ENCODE measurements at places on chromosomes 16 and 17.

- no peak for DNase-seq
Measured at GRCh38 chr16:84183572-84183875, 3.3 kb downstream of the TAF1C start.

DNA sequence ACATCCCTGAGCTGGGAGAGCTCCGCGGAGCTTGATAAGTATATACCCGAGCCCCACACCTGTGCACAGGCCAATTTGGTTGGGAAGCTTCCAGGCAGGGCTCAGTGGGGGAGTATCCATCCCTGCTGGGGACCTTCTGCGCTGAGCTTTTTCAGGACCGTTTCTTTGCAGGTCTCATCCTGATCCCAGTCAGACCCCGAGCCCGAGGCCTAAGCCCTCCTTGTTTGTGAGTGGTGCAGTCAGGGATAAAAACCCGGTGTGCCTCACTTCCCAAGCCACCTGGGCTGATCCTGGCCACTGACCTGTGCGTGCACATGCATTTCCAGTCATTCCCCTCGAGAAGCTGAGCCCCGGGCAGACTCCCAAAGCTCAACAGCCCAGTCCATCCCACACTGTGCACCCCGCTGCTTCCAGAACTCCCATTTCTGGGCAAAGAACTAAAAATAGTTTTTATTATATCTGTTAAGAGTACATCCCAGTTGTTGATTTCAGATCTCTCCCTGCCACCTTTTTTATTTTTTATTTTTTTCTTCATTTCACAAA, 27.3 kb upstream of the NAT9 start:
- no peak for DNase-seq

- no peak for DNase-seq
Measured at GRCh38 chr17:45052052-45052772, 780 bp upstream of the DCAKD start.

GRCh38 chr17:50631195-50631907, 3.3 kb upstream of the ABCC3 start:
- no peak for DNase-seq

GRCh38 chr17:59533694-59534093, 31.7 kb upstream of the DHX40 start:
- DNase-seq: no peak

DNA sequence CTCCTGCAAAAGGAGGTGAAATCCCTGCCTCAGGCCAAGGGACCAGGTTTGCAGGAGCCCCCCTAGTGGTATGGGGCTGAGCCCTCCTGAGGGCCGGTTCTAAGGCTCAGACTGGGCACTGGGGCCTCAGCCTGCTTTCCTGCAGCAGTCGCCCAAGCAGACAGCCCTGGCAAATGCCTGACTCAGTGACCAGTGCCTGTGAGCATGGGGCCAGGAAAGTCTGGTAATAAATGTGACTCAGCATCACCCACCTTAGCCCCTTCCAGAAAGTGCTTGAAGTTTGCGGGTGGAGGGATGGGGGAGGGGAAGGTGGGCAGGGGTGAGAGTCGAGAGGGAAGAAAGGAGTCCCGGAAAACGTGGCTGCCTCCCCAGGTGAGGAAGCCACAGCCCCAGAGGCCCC, 2.1 kb downstream of the MC1R start:
- no peak for DNase-seq

DNA sequence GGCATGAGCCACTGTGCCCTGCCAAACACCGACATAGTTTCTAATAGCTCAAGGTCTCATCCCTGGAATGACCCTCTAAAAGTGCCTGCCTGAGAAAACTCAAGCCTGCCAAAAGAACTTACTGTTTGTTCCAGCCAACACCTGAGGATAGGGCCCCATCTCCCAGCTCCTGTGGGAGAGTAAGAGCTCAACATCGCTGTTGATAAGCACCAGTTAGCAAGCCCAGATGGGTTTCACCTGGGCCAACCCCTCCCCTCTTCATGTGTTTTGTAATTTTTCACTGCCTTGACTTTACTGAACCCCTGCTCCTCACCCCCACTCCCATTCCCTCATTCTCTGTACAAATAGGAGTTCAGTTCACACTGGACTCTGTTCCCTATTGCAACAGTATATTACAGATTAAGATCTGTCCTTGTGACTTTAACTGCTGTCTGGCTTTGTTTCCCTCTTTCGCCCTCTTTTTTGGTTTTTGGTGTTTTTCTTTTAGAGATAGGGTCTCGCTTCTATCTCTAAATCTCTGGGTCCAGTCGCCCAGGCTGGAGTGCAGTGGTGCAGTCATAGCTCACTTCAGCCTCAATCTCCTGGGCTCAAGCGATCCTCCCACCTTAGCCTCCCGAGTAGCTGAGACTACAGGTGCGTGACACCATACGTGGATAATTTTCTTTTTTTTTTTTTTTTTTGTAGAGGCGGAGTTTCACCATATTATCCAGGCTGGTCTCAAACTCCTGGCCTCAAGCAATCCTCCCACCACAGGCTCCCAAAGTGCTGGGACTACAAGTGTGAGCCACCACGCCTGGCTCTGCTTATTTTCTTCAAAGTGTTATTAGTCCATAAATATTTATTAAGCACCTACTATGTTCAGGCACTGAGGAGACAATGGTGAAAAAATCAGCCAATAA, 12.3 kb downstream of the NUPR1 start:
- no peak for DNase-seq

DNA sequence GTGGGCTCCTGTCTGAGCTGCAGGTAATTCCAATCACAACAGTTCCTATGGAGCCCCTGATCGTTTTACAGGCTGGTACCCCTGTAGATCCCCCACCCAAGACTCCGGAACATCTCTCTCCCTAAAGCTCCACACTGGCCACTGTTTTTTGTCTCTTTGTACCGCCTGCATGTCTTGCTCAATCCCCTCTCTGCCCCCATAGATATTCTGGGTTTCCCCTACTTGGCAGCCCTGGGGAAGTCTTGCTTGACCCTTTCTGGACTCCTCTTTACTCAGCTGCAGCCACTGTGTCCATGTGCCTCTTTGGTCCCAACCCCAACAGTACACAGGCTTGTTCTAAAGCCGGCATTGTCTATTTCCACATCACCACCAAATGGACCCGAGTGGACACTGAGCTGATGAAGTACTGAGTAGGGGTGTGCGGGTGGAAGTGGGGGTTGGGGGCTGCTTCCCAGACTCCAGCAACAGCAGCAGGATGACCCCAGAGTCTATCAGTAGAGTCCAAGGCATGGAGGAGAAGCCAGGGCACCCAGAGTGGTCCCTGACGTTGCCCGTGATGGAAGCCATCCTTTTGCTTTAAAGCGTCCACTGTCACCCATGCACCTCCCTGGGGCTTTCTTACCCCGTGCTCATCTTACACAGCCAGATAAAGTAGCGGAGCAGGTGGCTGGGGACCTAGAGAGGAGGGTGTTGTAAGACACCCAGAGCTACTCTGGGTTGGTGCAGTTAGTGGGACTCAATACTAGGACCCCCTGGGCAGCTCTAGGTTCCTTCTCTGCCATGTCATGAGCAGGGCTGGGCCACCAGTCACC, 6.4 kb downstream of the CD300LB start:
- DNase-seq: no peak

- DNase-seq: no peak
Measured at GRCh38 chr17:76404256-76404655, 19.8 kb downstream of the SPHK1 start.

- no peak for DNase-seq
Measured at GRCh38 chr16:24653725-24654124, 75.7 kb upstream of the TNRC6A start.

DNA sequence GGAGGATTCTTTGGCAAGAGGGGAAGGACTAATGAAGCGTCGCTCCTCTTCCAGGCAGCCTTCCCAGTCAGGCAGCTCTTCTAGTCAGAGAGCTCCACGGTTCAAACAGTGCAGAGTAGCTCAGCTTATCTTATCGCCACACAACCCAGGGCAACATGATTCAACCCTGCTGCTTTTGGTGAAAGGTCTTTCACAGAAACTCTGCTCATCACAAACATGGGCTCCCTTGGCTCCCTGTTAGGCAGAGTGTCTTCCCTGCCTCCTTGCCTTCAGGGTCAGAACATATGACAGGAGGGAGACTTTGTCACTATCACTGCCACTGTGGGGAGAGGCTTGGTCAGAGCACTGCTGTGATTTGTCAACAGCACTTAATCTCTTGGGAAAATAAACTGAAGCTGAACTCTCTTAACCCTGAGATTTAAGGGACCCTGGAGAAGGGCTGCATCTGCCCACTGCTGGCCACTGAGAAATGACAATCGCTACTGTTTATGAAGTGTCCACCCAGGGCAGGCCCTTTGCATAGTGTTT, 6.9 kb upstream of the SLC13A2 start:
- DNase-seq: no peak

DNA sequence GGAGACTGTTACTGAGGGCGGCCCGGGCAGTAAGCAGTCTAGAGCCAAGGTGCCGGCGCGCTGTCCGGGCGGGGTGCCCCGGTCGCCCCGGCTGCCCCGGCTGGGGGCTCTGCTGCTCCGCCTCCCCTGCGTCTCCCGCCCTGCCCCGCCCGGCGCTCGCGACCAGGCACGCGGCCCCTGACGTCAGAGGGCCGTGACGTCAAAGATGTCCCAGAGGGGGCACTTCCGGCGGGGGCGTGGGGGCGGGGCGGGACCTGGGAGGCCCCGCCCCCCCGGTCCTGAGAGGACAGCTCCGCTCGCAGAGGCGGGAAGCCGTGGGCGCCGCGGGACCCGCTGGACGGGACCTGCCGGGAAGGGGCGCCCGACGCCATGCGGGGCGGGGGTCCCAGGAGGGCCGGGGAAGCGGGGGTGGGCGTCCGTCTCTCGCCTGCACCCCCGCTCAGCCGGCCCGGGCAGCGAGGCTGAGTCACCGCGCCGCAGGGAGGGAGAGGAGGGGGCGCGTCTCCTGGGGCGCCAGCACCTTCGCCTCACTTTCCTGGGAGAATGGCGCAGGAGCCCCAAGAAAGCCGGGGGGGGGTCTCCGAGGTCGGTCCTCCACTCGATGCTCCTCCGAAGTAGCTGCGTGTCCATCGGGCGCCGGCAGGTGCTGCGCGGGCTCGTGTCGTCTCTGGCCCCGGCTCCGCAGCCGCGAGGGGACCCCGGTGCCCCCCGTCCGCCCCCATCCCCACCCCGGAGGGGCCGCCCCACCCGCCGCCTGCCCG, 4.4 kb upstream of the HIC1 start:
- peak; percentile 73 for DNase-seq

DNA sequence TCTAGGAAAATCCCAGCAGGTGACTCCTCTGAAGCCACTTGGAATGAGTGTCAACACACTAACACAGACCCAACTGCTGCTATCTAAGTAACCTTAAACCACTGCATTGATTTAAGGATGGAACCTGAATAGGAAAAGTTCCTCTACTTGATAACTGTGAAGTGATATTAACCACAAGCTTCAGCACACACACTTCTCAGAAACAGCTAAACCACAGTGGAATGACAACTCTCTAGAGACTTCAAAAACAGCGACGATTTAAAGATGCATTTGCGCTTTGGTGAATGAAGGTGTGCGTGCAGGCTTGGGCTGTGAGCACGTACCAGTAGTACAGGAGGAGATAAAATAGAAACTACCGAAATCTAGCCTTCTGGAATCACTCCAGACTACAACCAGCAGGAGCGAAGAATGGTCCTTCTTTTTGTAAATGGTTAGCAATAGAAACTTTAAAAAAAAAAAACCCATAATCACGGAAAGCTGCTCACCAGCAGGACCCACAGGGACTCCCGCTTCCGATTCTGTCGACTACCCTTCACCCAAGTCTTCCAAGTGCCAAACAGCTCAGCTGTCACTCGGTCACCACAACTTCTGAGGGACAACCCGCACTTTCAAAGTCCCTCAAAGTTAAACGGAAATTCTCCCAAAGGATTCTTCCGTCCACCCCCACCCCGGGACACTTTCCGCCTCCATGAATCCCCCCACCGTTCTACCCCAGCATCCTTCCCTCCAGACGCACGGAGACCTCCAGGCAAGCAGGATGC, 137.7 kb upstream of the CORO6 start:
- no peak for DNase-seq

DNA sequence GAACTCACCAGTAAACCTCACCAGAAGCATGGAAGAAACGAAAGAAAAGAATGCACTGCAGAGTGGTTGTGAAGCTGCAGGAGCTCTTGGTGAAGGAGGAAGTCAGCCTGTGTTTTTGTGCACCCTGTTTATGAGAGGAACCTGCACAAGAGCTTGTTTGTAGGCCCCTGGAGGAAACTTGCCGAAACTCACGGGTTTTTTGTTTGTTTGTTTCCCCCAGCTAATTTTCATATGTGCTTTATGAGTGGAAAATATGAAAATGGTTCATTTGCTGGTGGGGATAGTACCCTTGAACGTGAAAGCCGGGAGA, 222.7 kb downstream of the C16orf95 start:
- no peak for DNase-seq

GRCh38 chr17:12415031-12415430, 250.7 kb upstream of the MYOCD start:
- DNase-seq: no peak

DNA sequence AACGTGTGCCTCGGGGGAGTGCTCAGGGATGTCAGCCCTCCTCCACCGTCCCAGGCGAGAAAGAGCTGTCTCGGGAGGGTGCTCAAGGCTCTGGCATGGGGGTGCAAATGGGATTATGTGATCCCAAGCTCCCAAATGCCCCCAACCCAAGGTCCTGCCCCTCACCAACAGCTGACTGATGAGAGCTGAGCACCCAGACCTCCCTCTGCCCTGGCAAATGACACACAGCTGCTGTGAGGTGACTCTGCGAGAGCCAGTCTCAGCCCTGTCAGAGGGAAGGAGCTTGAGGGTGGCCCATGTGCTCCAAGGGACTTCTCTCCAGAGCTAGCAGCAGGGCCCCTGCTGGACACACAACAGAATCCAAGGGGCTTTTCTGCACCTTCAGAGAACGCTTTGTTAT, 7.7 kb downstream of the CDH5 start:
- DNase-seq: no peak

DNA sequence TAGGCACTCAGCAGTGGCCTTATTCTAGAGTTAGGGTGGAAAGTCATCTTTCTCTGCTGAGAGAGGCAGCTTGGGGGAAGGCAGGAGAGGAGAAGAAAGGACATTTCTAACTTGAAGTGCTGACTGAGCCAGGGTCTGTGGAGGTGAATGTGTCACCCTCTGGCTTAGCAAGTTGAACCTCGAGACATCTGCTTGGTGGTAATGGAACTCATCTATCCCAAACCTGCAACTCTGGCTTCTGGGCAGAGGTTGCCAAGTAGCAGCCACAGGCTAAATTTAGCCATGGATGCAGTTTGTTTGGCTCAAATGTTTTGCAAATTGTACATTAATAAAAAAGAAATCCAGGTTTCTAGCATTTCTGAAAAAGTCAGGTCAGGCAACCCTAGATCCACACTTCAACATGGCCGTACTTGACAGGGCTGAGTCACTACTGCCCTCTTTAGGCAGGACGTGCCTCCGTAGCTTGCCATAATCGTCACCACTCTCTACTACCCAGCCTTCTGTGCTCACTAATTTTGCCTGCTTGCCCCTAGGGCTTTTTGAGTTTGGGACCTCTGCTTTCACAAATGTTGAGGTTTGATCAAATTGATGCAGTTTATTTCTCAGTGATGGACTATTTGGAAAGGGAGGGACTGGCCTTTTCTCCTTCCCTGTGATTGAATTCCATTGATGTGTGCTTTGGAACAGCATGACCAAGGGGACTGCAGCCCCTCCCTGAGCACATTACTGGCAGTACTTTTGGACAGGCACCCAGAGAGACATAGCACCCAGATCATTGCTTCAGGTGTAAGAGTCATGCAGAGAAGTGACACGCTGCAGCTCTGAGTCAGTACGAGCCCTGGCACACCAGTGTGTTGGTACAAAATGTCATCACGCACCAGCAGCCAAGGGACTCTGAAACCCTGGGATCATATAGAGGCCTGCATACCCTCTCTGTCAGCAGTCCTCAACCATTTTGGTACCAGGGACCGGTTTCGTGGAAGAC, 5.2 kb downstream of the CDH13 start:
- DNase-seq: no peak

- DNase-seq: no peak
Measured at GRCh38 chr17:62601471-62601870, 26.0 kb upstream of the MRC2 start.

All from caudate nucleus (tissue), 63 donors.